ENCODE measurements at places on chromosomes 5 and 9.
A peak's percentile ranks its signal among the peaks of the same experiment; 100 is the strongest.

- peak; percentile 72 for DNase-seq
Observed at GRCh38 chr5:54883374-54884194, 101.8 kb downstream of the ESM1 start.

- DNase-seq = no peak
Observed at GRCh38 chr9:130191749-130192120, 19.5 kb downstream of the NCS1 start.

DNA sequence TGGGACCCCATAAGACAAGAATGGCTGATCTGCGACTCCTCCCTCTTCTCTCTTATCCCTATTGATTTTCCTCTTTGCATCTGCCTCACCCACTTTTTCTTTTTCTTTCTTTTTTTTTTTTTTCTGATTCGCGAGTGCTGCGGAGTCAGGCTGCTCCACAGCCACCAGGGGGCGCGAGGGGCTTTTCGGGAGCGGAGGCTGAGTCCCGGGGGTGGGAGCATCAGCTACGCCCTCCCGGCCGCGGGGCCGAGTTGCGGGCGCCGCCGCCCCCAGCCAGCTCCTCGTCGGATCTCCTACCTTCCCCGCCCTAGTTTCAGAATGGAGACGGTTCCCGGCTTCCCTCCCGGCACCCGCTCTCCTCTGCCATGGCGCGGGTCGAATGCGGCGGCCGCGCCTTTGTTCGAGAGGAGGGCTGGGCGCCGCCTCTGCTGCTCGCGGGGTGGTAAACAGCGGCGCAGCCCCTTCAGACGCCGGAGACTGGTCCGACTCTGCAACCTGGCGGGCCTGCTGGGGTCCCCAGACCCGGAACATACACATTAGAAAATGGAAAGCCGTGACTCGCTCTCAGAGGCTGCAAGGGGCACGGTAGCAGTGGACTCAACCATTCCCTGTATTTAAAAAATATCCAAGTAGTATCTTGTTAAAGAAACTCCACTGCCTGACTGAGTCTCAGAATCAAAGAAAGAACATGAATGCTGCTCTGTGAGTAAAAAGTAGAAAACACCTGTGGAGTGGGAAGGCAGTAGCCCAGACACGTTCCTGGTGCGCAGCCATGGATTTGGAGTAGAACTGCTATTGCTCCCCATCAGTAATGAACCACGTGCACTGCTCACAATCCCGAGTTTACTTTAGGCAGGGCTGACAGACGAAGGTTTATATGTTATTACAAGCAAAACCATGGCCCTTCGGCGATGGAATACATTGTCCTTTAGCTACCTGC lies 55.7 kb downstream of the DPYSL3 start:
- DNase-seq = peak; percentile 97

DNA sequence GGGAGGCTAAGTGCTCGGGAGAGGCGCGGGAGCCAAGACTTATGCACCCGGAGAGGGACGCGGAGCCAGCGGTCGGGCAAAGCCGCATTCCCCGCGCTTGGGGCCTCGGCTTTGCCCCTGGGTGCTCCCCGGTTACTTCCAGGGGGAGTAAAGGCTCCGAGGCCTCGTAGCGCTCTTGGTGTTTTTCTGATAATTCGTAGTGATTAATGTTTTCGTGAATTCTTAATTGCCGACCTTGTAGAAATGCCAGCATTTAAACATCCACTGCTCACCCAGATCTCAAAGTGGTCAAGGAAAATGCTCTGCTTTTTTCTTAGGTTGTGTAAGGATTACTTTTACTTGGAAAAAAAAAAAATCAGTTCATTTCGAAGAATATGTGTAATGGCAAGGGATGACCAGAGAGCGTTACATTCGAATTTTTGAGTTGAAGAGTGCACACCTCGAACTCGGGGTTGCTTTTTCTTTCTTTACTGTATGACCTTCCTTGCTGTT lies 654 bp upstream of the TUT7 start:
- DNase-seq = no peak

- no peak for DNase-seq
Observed at GRCh38 chr9:113708821-113709713, 167.0 kb upstream of the ZNF618 start.

Measured in retina (tissue), 1 donor.